Inflammatory macrophage treated with lipopolysaccharide for 1 hour (primary cell): ENCODE measurements at places on chromosomes 3 and 15.
A peak's percentile ranks its signal among the peaks of the same experiment; 100 is the strongest.

DNA sequence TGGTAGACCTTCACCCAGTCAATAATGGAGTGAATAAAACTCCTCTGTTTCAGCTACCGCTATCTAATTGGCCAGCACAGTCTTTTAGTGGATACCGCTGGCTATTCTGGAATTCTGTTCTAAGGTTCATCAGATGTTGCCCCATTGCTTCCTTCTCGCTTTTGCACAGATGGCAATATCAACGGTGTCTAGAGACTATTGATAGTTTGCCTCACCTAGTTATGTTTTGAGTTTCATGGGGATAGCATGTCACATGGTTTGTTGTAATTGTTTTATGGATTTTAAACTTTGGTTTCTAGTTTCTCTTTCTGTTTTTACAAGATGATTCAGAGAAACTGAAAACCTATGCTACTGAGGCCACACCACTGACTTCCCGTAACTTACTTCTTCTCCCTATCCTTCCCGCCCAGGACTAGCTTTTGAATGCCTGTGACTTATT lies 2.0 kb downstream of the XRN1 start:
- DNase-seq: peak; percentile 70

DNA sequence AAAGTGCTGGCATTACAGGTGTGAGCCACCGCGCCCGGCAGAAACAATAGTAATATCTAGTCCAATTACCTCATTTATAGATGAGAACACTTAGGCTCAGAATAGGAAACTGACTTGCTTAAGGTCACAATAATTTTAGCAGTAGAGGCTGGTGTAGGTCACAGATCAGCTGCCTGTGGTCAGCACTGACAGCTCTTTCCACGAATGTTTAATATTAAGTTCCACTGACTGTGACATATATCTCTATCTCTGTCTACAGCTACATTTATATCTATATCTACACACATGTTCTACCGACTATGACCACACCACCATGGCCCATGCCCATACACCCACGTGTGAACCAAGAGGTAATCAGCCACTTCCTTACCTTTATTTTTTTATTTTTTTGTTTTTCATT lies 40.2 kb upstream of the DLG1 start:
- DNase-seq: no peak

GRCh38 chr3:23633261-23633960 lies 172.3 kb upstream of the UBE2E1 start:
- no peak for DNase-seq

DNA sequence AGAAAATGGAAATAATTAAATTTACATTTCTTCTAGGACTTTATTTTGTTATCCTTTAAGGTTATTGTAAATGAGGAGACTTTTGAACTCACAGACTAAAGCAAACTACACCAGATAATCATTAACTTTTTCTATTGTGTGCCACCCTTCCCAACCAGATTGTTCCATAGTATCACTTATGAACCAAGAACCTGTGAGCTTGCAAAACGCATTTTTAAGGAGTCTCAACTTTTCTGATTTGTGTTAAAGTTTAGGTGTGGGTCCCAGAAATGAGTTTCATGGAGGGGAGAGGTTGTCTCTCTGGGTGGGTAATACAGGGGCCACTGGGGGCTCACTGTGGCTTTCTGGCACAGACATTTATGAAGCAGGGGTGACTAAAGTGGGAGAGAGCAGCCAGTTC lies 75.7 kb downstream of the IGF1R start:
- no peak for DNase-seq

GRCh38 chr15:50077176-50077575 lies 41.9 kb downstream of the ATP8B4 start:
- DNase-seq: no peak

- DNase-seq: no peak
Measured at GRCh38 chr3:46027736-46028397, 584 bp upstream of the XCR1 start.

GRCh38 chr3:145721273-145721805 lies 439.6 kb downstream of the PLOD2 start:
- DNase-seq: no peak

DNA sequence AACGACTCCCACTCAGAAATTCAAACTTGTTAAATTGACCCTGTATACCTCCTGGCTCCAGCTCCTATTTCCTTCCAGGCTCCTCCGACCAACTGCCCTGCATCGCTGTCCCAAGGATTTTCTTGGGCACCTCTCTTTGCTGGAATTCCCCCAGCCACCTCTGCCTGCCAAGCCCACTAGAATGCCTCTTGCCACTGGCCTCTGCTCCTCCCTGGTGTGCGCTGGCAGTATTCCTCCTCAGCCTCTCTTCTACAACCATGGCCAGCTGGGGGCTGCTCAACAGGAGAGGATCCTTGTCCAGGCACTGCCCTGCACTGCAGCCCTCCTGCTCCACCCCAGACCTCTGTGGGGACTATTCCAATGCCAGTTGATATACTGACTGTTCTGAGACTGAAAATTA lies 7.4 kb downstream of the WNT7A start:
- no peak for DNase-seq
